Mesenteric fat pad (tissue), 1 donor: ENCODE measurements at places on chromosomes 16 and 17. TPM values are rescaled to one million over a fixed set of nuclear protein-coding genes. Genes with fewer than 3 reads are reported as not detected.

DNA sequence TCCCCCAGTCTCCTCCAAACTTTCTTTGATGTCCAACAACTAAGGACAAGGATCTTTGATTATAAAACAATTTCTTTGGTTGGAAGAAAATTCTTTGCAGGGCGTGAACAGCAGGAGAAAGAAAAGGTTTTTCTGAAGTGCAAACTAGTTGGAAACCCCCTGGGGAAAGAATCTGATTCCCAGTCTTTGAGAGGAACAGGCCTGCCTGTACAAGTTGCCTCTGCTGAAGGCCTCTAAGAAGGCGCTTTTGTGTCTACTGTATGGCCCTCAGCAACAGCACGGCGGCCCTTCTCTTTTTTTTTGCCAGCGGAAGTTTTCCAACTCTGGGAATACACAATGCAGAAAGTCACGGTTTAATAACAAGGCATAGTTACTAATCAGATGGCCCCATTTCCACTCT lies 14.0 kb downstream of the RNF43 start:
- DNase-seq: no peak

GRCh38 chr17:79698146-79698846 lies 32.4 kb upstream of the ENPP7 start:
- no peak for DNase-seq

DNA sequence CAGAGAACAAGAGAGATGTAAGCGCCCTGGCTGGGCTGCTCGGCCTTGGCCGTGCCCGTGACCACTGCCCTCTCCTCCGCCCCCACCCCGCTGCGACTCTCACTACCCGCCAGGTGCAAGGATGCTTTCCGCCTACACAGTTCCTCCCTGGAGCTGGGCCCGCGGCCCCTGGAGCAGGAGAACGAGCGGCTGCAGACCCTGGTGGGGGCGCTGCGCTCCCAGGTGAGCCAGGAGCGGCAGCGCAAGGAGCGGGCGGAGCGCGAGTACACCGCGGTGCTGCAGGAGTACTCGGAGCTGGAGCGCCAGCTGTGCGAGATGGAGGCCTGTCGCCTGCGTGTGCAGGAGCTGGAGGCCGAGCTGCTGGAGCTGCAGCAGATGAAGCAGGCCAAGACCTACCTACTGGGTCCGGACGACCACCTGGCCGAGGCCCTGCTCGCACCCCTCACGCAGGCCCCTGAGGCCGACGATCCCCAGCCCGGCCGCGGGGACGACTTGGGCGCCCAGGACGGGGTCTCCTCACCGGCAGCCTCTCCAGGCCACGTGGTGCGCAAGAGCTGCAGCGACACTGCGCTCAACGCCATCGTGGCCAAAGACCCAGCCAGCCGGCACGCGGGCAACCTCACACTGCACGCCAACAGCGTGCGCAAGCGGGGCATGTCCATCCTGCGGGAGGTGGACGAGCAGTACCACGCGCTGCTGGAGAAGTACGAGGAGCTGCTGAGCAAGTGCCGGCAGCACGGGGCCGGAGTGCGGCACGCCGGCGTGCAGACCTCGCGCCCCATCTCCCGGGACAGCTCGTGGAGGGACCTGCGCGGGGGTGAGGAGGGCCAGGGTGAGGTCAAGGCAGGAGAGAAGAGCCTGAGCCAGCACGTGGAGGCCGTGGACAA lies 9.2 kb upstream of the MRPL58 start:
- DNase-seq: no peak

The EVPLL gene
- 0.22 TPM for total RNA-seq

DNA sequence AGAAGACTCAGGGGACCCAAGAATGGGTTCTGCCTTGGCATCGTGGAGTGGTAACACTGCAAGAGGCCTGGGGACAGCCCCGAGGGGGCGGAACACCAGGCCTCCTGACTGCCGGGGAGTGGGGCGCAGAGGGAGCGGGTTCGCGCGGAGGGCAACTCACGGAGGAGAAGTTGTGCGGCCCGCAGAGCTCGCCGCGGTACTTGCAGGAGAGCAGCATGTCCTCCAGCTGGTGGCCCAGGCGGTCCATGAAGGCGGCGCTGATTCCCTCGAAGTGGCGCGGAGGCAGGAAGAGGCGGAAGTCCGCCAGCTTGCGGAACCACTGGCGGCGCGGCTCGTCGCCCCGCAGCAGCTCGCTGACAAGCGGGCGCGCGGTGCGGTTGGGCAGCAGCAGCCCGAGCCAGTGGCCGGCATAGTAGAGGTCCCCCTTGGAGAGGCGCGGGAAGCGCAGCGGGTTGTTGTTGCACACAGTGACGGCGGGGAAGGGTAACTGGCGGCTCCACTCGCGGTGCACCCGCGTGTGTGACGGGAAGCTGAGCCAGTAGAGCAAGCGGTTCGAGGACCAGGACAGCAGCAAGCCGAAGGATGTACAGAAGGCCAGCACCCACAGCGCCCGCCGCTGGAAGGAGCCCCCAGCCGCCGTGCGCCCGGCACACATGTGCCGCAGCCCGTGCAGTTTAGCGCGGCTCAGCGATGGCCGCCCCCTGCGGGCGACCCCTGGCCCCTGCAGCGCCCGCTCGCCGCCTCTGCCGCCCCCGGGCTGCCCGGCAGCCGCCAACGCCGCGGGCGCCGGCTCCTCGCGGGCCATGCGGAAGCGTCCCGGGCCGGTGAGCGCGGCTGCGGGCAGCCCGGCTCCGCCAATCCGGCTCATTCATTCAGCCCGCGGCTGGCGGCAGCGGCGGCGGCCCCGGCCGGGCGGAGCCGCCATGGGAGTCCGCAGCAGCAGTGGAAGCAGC lies 1.6 kb downstream of the ASIC2 start:
- DNase-seq: no peak

The MEFV gene
- total RNA-seq: 6.0 TPM

GRCh38 chr17:50818921-50819657 lies 16.3 kb upstream of the WFIKKN2 start:
- no peak for DNase-seq

DNA sequence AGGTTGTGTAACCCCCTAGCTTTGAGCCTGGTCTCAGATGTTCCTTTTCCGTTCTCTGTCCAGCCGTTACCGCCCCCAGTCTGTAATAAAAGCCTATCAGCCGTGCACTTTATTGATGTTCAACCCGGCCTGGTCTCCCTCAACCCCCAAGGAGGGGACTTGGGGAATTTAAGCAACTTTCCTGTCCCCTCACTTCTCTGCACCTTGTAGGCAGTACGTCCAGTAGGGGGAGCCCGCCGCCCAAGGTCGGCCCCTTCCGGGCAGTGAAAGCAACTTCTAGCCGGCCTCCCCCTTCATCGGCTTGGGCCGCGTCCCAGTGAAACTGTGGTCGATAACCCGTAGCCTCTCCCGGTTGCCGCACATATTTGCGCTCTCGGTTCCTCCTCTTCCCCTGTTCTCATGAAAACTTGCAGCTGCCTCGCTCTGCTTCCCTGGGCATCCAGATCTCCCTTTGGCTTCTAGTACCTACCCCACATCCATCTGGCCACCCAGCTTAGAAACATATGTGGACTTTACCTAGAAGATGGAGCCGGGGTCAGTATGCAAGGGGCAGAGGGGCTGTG lies 7.9 kb downstream of the PNPO start:
- peak; percentile 96 for DNase-seq

- DNase-seq: no peak
These were observed 292.0 kb downstream of the CPPED1 start for GRCh38 chr16:12511708-12512107.

GRCh38 chr16:75100603-75100990 lies 16.0 kb downstream of the LDHD start:
- no peak for DNase-seq

The ARHGAP44 gene
- total RNA-seq: 4.1 TPM

- DNase-seq: no peak
These were observed 28.5 kb upstream of the VAT1L start for GRCh38 chr16:77759821-77760220.

The SLC25A19 gene
- 16.4 TPM for total RNA-seq

GRCh38 chr16:50878966-50879615 lies 137.2 kb downstream of the CYLD start:
- peak; percentile 64 for DNase-seq

DNA sequence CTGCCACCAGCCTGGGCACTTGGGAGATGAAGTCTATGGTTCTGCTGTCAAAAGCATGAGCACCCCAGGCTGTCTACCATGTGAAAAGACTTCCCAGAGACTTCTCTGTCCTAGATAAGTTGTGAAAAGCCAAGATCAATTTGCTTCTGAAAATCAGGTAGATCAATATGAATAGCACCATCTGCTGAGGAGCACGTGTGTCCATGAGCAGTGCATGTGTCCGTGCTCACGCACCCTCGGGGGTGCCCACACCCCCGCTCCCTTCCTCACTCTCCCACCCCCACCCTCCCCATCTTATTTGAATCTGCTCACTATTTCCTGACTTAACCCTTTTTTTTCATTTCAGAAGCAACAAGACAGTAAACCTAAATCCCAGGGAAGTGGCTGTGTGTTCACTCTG lies 238.3 kb upstream of the SDK2 start:
- no peak for DNase-seq

The IKZF3 gene
- total RNA-seq: 1.3 TPM

The SAMD14 gene
- total RNA-seq: 1.4 TPM

DNA sequence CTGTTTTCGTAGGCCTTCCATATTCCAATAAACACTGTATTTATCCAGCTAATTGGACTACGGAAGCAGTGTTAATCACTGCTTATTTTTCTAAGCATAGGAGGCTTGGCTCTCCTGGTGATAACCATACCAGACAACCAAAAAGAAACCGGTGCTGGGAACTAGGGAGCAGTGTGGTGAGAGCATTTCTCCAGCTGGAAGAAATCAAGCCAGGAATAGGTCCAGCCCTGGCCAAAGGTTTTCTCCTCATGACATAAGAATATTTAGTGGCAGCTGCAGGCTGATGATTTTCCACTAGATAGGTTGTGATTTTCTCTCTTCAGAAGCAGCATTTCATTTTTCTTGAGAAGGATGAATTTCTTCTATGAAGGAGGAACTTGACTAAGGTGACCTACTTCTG lies 141.5 kb downstream of the TRIM37 start:
- DNase-seq: no peak

DNA sequence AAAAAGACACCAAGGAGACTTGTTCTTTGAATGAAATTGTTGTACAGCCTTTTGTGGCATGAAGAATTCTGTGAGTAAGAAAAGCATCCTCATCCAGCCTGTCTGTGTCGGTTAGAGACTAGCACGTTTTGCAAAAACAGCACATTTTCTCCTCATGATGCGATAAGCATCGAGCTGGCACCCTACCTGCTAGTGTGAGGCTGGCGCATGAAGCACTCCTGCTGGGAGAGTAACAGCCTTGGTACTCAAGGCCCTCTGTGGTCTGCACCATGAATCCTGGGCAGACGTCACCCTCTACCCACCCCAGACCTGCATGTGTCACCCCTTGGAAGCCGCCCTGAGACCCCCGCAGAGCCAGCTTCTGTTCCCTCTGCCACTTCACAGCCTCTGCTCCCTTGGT lies 92.6 kb upstream of the TMEM132E start:
- no peak for DNase-seq

DNA sequence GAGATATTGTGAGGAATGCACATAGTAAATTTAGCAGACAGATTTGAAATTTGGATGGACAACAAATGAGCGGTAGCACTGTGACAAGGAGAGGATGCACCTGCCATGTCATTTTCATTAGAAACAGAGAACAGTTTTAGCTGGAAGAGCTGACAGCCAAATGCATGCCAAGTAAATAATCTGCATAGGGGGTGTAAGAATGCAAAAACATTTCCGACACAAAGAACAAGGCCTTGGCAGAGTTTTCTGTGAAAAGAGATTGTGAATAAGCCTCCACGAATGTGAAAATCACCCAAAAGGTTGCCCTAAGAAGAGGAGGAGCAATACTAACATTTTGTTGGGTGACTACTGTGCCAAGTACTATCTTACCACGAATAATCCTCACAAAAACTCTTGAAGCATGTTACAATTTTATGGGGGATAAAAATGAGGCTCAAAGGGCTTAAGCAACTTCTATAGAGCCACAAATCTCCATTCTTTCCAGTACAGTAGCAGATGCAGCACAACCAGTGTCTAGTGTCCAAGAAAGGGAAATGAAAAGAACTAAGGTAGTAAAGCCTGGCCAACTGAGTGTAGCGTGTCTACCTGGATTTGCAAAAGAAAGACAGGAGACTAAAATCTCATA lies 28.3 kb downstream of the TMEM100 start:
- DNase-seq: no peak
